Epithelial cell of alveolus of lung (primary cell): ENCODE measurements at places on chromosomes 2 and 18. TPM values are rescaled to one million over a fixed set of nuclear protein-coding genes. Genes with fewer than 3 reads are reported as not detected.

The SLC16A14 gene
- total RNA-seq: 0.39 and 1.2 TPM in 2 replicates

The SLC19A3 gene
- 1.0 and 1.9 TPM in 2 replicates for total RNA-seq

The PRKAG3 gene
- 0.40 TPM in 1 of 2 replicates, not detected in the other for total RNA-seq

The VSNL1 gene
- total RNA-seq: 0.26 TPM in 1 of 2 replicates, not detected in the other

The DHRS9 gene
- 0.24 and 0.65 TPM in 2 replicates for total RNA-seq

The DCC gene
- total RNA-seq: under 0.01 TPM in 1 of 2 replicates, not detected in the other
